Pulmonary artery endothelial cell (primary cell): ENCODE measurements at places on chromosomes 4 and X. TPM values are rescaled to one million over a fixed set of nuclear protein-coding genes. Genes with fewer than 3 reads are reported as not detected.

The BEX2 gene
- total RNA-seq = 0.67 and 0.86 TPM in 2 replicates

The OPN1MW3 gene
- not detected in 2 replicates for total RNA-seq

The BMP3 gene
- not detected in 2 replicates for total RNA-seq

The CABS1 gene
- not detected in 2 replicates for total RNA-seq

The NAP1L2 gene
- 0.73 and 2.4 TPM in 2 replicates for total RNA-seq

The GUCY1A1 gene
- total RNA-seq = 0.07 TPM in 1 of 2 replicates, not detected in the other

The VCX2 gene
- total RNA-seq = not detected in 2 replicates
